ENCODE measurements at places on chromosomes 7 and 10. TPM values are rescaled to one million over a fixed set of nuclear protein-coding genes. Genes with fewer than 3 reads are reported as not detected.

The NT5C3A gene
- 62.5 TPM for total RNA-seq

The GTF2IRD1 gene
- 17.5 TPM for total RNA-seq

The PRLHR gene
- 1.2 TPM for total RNA-seq

The ZNF485 gene
- total RNA-seq, result 8.3 TPM

The HNRNPF gene
- 86.7 TPM for total RNA-seq

The GGCT gene
- 27.0 TPM for total RNA-seq

The GHRHR gene
- 2.8 TPM for total RNA-seq

The OPTN gene
- total RNA-seq, result 90.7 TPM

The OR6B1 gene
- total RNA-seq, result not detected

The SPACDR gene
- total RNA-seq, result not detected

The NDUFB2 gene
- total RNA-seq, result 96.0 TPM

The HMX3 gene
- 2.8 TPM for total RNA-seq

The FAM237B gene
- 0.23 TPM for total RNA-seq

The ZNF655 gene
- 88.3 TPM for total RNA-seq

The TSPAN13 gene
- total RNA-seq, result 111 TPM

The OR2A12 gene
- not detected for total RNA-seq

The TRPV6 gene
- total RNA-seq, result under 0.01 TPM

The FRMD4A gene
- total RNA-seq, result 63.9 TPM

The ZNF277 gene
- total RNA-seq, result 53.5 TPM

The PTPRN2 gene
- total RNA-seq, result 84.9 TPM

The NUTM2A gene
- total RNA-seq, result 2.3 TPM

The SLC16A9 gene
- total RNA-seq, result 16.1 TPM

The PLEKHS1 gene
- total RNA-seq, result not detected

The CALML3 gene
- 0.69 TPM for total RNA-seq

The DNAJC2 gene
- 19.6 TPM for total RNA-seq

The IGF2BP3 gene
- total RNA-seq, result 48.2 TPM

The FGF8 gene
- total RNA-seq, result 0.69 TPM

The AOAH gene
- 5.3 TPM for total RNA-seq

The MKX gene
- 3.2 TPM for total RNA-seq

The HK1 gene
- total RNA-seq, result 154 TPM

The JCAD gene
- 27.7 TPM for total RNA-seq

The GPC2 gene
- total RNA-seq, result 49.6 TPM

The SMIM30 gene
- 56.1 TPM for total RNA-seq

The SLC39A12 gene
- total RNA-seq, result 20.1 TPM

The TMEM273 gene
- total RNA-seq, result 2.1 TPM
